Vein endothelial cell (primary cell): ENCODE measurements at places on chromosomes 16 and 17. TPM values are rescaled to one million over a fixed set of nuclear protein-coding genes. Genes with fewer than 3 reads are reported as not detected.

The GGNBP2 gene
- total RNA-seq: 45.4 and 48.9 TPM in 2 replicates

The TMEM220 gene
- total RNA-seq: 1.2 and 4.2 TPM in 2 replicates

The GLTPD2 gene
- not detected in 2 replicates for total RNA-seq

The OR1A1 gene
- total RNA-seq: not detected in 2 replicates
